ACHN (cell line): ENCODE measurements at places on chromosomes 6 and 20.

- no peak for DNase-seq
Measured at GRCh38 chr6:95658886-95659285, 81.6 kb downstream of the MANEA start.

GRCh38 chr20:17735206-17735804 lies 35.5 kb downstream of the BANF2 start:
- DNase-seq: no peak

DNA sequence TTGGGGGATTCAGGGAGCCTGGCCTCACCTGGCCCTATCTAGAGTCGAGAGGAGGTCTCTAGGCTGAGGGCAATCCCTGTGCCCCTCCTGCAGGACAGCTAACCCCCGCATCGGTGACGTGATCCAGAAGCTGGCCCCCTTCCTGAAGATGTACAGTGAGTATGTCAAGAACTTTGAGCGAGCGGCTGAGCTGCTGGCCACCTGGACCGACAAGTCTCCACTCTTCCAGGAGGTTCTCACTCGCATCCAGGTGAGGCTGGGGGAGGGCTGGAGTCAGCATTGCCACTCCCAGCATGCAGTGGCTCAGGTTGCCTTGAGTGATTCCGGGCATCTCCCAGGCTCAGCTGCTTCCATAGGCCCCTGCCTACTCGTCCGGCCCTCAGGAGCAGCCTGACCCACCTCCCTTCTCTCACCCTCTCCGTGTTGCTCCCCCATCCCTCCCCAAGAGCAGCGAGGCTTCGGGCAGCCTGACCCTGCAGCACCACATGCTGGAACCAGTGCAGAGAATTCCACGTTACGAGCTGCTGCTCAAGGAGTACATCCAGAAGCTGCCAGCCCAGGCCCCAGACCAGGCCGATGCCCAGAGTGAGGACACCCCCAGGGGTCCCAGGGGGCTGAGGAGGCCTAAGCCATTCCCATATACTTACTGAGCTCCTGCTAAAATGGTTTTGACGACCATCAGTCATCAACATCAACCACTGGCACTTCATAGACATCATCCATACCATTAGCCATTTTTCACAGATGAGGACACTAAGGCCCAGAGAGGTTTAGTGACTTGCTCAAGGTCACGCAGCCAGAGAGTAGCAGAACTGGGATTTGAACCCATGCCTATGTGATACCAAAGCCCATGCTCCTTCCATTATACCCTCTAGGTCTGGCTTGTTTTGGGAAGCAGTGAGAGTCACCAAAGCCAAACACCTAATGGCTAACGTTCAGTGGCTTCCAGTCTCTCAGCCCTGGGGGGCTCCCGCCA lies 8.3 kb downstream of the FGD2 start:
- DNase-seq: no peak

GRCh38 chr6:72619883-72620696 lies 1.8 kb upstream of the KCNQ5 start:
- no peak for DNase-seq

- DNase-seq: no peak
Measured at GRCh38 chr6:92779746-92780145, 639.6 kb downstream of the EPHA7 start.

DNA sequence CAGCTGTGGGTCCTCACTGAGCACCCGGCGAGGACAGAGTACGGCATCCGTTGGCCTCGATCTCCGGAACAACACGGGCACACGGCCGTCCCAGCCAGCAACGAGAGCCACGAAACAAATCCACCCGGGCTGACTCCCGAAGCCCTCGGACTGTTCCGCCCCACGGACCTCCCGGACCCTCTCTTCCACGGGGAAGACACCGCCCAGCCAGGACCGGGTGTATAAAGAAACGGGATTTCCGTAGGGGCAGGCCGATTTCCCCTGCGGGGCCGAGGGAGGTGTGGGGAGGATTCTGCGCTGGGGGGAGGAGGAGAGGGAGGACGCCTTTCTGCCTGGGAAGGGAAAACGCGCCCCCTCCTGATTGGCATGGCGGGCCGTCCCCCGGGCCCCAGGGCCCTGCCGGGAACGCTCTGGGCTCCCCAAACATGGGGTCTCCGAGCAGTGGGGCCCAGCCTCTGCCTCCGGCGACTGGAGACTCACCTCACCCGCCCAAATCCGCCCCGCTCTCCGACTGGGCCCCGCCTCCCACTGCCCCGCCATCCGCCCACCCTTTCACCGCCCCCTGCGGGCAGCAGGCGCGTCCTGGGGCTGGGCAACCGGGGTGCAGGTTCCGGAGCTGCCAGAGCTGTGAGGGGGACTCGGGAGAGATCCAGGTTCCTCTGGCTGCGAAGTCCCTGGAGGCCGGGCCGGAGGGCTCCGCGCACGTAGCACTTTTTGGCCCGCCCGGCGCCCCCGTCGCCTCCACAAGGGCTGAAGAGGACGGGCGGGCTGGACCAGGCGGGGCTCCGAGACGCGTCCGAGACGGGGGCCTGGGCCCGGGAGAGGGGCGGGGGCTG lies 679 bp upstream of the PPDPF start:
- peak; percentile 58 for DNase-seq

GRCh38 chr6:44634321-44634720 lies 246.8 kb downstream of the CDC5L start:
- no peak for DNase-seq

DNA sequence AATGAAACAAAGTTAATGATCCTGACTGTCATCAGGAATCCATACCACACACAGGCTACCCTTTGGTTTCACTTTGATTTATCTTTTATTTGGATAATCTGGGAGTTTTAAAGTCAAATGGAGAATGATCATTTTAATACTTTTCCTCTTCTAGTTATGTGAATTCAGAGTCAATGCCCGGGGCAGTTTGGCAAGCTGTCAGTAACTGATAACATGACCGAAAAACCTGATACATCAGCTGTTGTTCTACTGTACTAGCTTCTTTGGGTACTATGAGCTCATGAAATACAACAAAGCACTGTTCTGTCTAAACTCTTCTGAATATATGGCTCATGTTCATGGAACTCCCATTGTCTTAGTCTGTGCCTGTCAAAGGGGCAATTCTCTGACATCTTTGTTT lies 30.2 kb downstream of the KLHL31 start:
- DNase-seq: no peak

- no peak for DNase-seq
Measured at GRCh38 chr20:731891-732560, 36.3 kb downstream of the SLC52A3 start.

DNA sequence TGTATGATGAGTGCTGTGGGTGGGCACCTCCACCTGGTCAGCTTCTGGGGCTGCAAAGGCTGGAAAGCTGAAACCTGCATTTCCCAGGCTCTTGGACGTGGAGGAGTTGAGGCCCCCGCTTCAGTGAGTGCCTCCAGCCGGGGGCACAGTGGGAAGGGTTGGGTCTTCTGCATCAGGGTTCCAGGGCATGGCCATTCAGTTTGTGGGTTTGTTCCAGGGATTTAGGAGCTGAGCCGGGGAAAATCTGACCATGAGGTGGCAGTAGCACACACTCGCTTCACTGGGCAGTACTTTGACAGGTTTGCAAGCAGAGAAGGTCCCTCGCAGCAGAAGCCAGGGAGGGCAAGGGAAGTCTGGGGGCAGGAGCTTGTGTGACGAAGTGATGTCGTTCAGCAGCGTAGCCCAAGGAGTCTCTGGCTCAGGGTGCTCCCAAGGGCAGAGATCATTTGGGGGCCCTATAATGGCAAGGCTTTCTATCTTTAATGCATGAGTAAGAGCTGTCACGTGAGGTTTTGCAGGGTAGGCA lies 69.5 kb upstream of the SULF2 start:
- DNase-seq: peak; percentile 55

- DNase-seq: no peak
Measured at GRCh38 chr6:168956141-168956838, 297.4 kb downstream of the THBS2 start.

DNA sequence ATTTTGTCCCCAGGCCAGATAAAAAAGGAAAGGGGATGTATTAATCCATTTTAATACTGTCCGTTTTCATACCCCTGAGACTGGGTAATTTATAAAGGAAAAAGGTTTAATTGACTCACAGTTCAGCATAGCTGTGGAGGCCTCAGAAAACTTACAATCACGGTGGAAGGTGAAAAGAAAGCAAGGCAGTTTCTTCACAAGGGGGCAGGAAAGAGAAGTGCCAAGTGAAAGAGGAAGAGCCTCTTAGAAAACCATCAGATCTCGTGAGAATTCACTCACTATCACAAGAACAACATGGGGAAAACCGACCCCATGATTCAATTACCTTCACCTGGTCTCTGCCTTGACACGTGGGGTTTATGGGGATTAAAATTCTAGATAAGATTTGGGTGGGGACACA lies 152.5 kb downstream of the IBTK start:
- DNase-seq: no peak

- no peak for DNase-seq
Measured at GRCh38 chr20:16709017-16709416, 20.8 kb upstream of the SNRPB2 start.
